ENCODE measurements at places on chromosomes 2 and 18.

DNA sequence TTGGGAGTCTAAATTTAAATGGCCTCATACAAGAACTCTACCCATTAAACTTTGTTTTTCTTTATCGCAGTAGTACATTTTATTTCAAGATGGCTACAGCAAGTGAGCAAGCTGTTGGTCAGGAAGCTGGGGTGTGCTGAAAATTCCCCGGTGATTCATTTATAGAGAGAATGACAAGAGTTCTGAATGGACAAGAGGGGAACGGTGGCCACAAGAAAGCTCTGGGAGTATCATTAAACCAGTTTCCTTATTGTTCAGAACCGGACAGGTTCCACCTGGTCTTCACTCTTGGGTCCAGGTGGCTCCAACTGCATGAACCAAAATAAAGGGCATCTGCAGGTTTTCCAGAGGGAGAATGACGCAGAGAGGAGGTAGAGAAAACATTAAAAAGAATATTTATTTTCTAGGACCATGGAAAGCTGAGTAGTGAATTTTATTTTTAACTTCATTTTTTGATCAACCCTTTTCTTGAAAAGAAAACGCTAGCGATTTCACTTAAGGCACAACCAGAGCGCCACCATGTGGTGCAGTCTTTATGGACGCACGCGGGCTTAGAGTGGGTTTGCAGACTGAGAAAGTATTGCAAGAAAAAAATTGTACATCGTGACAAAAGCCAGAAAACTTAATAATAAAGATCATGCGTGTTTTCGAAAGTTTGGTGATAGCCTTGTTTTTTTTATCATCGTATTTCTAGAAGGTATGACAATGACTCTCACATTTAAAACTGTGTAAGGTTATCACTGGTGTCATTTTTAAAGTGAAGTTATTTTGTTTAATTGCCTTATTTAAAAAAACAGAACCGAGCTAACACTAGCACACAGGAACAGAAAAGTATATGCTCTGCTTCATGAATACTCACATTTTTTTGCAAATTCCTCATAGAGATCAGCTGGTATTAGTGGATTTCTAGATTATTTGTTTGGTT is 97.9 kb upstream of the NOL4 start:
- DNase-seq, result peak; percentile 12

GRCh38 chr2:72996117-72996502 is 75.4 kb downstream of the SFXN5 start:
- no peak for DNase-seq

DNA sequence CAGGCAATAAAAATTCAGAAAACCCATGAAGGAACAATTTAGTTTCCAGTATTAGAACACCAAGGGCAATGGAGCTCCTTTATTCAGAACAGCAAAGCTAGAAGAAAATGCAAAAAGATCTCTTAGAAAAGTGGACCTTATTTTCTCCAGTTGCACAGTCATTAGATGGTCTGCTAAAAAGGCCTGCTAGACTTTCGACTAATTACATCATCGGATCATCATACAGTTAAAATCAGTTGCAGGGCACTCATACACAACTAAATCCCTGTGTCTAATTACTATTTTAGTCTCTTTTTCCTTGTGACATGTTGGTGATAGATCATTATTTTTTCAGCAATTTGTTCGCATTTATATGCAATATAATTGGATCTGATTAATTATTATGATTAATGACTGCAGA is 425.3 kb downstream of the NR4A2 start:
- DNase-seq, result no peak

GRCh38 chr2:174846218-174846617 is 81.9 kb upstream of the CHRNA1 start:
- no peak for DNase-seq

- no peak for DNase-seq
These were observed 38.5 kb upstream of the RND3 start for GRCh38 chr2:150526006-150526405.

DNA sequence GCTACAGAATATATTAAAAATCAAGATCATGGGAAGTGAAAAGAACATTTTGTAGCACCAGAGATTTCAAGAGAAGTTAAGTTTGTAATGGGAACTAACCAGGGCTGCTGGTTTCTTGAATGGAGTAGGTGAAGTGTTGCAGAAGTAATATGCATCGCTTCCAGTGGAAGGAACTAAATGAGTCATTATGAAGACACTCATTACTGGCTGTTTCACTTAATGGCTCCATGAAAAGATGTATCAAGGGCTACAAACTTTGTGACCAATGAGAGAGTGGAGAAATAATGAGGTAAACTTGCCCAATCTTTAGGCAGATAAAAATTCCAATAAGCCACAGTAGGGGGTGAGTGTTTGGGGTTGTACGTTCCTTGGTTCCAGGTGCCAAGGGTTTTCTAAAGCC is 380.4 kb upstream of the POU3F3 start:
- peak; percentile 57 for DNase-seq

GRCh38 chr2:127486247-127487058 is 39.8 kb downstream of the IWS1 start:
- DNase-seq, result peak; percentile 44

- DNase-seq, result peak; percentile 63
These were observed 5.5 kb downstream of the SALL3 start for GRCh38 chr18:78984941-78985784.

GRCh38 chr2:113141451-113141850 is 14.1 kb downstream of the IL1RN start:
- no peak for DNase-seq

DNA sequence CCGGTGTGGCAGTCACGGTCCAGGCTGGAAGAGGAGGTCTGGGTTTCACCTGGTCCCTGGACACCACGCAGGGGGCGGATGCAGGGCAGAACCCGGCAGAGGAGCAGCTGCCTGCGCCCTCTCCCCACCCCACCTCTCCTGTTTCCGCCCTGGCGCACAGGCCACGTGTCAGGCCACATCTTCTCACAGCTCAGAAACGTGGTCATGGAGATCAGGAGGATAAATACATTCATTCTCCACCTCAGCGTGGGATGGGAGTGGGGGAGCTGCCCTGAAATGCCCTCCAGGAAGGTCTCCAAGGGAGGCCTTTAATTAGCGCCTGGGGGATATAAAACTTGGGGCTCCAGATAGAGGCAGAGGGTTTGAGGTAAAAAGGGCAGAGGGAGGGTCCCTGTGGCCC is 142.0 kb downstream of the KCTD1 start:
- DNase-seq, result no peak

DNA sequence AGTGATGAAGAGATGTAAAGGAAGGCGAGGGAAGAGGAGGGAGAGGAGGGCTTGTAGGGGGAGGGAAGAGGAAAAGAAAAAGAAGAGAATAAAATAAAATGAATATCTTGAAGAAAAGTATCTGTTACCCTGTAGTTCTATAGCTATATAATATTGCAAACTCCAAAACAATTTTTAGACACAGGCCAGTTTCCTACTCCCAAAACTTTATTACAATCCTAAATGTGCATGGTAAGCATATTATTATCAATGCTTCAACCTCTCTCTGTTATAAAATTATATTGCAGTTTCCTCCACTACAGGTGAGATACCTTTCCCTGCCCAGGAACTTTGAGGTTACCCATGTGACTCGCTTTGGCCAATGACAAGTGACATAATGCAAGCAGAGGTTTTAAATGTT is 1351.6 kb upstream of the NRXN1 start:
- no peak for DNase-seq

DNA sequence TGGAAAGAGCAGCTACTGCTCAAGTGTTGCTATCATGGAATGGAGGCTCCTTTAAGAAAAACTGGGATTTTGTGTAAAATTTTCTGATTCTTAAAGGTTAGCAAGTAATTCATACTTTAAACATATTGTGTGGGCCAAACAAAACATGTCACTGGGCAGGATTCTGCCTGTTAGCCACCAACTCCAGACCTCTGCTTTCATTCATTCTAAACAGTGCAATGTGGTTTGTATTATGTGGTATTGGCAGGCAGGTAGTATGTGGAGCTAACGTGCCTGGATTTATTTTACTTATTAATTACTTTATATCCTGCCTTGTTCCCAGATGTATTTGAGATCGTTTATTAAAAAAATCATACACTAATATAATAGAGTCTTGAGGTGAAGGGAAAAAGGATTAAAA is 1521.3 kb upstream of the ACVR2A start:
- DNase-seq, result no peak

DNA sequence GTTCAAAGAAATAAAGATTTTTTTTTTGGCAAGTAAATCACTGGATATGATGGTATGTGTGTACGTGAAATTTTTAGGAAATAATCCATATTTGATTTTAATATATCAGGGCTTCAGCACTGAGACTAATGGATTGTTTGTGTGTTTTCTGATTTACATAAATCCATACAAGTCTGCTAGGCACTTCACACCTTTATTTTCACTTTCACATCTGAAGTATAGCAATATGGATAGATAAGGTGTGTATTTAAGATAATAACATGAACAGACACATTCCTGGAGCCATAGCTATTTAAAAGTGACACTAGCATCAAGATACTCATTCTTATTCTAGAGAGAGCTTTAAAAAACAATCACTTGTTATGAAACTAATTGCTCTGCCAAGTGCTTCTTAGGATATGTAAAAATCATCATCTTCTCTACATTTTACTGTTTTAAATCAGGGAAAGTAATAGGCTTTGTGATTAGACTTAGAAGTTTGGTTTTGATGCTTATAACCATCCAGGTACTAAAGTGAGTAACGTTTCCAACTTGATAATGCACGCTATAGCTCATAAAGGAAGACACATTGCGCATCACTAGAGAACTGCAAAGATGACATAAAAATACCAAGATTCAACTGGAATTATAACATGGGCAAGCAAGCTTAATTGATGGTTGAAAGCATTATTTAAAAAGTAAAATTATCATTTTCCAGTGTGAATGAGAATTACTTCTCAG is 208.9 kb downstream of the ZEB2 start:
- no peak for DNase-seq

- no peak for DNase-seq
These were observed at the start of gene MAP3K19 for GRCh38 chr2:135047300-135047699. MAP3K19 (minus strand) TSS chr2:135047447; CDS start chr2:135024647, 22,800 bp downstream.

DNA sequence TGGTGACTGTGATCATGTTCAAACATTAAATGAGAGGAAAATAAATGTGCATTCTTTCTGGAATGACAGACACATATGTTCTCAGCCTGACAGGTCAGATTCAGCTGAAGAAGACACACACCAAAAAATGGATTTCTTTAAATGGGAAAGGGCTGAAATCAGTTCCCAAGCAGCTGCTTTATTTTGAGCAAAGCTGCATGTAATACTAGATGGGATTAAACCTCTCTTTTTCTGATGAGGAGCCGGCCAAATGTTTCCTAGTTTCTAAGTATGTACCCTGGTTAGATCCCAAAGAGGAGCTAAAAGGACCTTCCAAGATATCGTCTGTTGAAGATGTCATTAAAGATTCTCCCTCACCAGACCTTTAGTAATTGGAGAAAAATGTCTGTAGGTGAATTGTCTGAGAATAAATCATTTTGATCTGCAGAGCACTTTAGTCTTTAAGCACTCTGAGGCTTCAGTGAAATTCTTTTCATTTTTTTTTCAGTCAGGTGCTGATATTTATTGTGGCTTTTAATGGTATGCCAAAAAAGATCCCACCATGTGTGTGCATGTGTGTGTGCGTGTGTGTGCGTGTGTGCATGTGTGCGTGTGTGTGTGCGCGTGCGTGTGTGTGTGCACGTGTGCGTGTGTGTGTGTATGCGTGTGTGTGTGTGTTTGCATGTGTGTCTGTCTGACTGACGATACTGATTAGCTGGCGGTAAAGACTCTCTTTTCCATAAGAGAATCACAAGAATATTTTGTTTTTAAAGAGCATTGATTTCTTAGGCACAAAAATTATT is 175.8 kb downstream of the IRS1 start:
- no peak for DNase-seq

DNA sequence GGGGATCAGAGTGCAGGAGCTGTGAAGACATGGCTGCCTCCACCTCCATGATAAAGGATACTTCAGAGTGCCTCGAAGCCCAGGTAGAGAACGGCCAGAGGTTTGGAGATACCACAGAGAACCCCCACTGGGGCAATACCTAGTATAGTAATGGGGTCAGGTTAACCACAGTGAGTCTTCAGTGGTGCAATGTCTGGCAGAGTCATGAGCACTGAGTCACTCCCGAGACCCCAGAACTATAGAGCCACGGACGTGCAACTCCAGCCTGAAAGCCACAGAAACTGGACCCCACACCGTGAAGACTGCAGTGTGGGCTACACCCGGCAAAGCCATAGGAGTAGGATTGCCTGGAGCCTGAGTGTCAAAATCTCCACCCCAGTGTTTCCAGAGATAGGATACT is 746.6 kb downstream of the CBLN2 start:
- no peak for DNase-seq

DNA sequence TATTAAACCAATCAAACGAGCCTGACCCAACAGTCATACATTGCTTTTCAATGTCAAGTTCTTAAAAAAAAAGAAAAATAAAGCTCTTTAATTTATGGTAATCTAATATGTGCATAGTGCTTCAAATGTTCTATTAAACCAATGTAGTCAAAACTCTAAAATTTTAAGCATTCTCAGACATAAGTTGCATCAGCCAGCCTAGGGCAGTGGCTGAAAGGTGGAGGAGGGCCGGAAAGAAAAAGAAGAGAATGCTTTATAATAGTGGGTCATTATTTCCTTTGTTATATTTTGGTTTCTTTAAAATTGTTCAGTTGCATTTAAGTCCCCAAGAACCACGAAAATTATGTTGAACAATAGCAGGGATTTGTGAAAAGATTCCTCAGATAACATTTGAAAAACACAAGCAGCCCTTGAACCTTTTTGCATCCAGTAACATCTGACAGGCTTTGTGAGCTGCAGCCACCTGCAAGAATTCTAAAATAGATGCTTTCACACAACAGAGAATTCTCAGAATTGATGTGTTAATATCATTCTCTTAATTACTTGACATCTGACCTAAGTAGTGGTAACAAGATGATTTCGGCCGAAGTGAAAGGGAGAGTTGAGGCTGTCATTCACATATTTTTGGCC is 252.1 kb downstream of the CDCA7 start:
- no peak for DNase-seq

GRCh38 chr2:73268366-73268829 is 15.9 kb downstream of the FBXO41 start:
- DNase-seq, result no peak

DNA sequence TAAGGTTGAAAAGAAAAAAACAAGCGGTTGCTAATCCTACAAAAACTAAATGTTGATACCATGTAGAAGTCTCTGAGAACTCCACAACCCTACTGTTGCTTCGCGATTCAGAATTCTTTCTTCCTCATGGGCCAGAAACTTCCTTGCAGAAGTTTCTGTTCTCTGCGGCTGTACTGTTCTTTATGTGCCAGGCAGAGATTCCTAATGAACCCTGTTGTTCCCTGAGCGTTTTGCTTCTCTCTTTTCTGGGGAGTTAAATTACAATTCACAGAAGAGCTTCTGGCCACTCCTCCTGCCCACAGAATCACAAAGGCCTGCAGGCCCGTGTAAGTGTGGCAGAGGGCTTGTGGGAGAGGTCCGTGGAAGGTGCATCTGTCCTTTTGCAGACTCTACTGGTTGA is 1.8 kb upstream of the THNSL2 start:
- DNase-seq, result peak; percentile 12

GRCh38 chr2:74011246-74011645 is 26.5 kb downstream of the TET3 start:
- no peak for DNase-seq

Measured in inflammatory macrophage (primary cell).